NCI-H1417 treated with DMSO at 0.1 percent for 48 hours (cell line): ENCODE measurements at places on chromosomes 12 and 14.

DNA sequence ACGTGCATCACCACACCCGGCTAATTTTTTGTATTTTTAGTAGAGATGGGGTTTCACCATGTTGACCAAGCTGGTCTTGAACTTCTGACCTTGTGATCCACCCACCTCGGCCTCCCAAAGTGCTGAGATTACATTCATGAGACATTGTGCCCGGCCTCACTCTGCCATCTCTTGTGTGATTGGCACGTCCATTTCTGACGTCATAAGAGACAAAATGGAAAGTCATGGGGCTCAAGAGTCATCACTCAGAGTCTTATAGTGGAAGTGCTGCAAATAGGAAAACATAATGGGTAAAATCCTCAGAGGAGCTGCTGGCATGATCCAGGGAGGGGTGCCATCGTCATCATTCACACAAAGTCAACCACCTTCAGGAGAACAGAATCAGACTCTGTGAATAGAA, 54.2 kb upstream of the GPATCH2L start:
- DNase-seq = no peak

DNA sequence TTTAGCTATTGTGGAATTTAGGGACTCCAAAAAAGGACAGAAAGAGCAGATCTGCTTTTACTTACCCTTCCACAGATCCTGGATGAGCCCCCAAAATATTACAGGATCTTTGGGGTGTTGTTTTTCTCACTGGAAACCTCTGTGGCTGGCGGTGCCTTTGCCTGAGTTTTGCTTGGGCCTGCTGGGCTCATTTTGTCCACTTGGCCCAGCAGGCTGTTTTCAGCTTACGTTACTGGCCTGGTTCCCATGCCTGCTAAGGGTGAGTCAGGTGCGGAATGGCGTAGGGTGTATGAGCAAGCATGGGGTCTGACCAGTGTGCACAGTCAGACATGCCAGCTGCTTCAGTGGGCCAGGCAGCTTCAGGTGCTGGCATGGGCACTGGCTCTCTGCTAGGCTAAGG, 45.8 kb downstream of the HSD17B6 start:
- no peak for DNase-seq

DNA sequence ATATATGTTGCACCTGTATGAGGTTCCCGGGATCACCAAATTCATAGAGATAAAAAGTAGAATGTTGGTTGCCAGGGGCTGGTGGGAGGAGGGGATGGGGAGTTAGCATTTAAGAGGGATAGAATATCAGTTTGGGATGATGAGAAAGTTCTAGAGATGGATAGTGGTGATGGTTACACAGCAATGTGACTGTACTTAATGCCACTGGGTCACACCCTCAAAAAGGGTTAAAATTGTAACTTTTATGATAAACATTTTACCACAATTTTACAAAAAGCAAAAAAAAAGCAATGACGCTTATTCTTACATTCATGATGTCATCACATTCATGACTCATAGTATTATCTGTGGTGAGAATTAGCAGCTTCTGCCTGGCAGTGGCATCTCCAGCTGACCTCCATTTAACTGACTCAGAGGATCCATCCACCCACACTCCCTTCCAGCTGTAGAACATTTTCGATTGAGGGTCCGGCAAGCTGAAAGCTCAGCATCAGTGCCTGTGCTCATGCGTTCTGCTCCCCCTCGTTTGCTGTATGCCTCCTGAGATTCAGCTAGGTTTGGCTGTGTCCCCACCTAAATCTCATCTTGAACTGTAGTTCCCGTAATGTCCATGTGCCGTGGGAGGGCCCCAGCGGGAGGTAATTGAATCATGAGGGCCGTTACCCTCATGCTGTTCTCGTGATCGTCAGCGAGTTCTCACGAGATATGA, 64.8 kb upstream of the TMEM260 start:
- no peak for DNase-seq

DNA sequence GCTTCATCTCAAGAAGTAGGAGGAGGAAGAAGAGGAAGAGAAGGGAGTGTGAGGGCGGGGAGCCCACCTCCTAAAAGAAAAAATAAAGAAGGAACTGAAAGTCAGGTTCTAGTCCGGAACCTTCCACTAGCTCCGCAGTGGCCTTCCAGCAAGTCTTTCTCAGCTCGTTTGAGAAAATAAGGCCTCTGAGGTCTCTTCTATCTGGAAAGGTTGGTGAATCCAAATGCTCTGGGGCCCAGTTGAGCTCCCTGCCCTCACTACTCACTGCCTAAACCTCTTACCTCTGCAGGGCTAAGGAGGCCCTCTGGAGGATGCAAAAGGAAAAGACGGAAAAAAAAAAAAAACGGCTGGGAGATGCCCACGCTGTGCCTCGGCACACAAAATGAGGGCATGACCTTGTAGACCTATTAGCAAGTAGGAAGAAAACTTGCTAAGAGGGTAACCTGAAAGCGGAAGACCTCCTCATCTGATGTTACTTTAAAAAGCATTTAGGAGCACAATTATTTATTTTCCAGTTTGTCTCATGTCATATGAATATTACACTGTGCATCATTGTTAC, 35.9 kb downstream of the FBLN5 start:
- DNase-seq = no peak

DNA sequence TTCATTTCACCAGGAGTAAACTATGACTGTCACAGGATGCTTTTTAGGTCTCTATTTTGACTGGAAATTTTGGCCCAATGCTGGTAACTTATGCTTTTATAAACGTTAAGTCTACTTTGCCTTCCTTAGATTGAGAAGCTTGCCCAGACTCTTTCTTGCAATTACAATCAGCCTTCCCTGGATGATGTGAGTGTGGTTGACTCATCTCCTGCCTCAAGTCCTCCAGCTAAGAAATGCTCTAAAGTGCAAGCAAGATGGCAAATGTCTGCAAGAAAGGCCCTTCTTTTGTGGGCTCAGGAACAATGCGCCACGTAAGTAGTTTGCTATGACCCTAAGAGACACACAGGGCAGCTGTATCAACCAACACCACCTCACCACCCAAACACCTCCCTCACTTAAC, 96.9 kb downstream of the SYNE2 start:
- no peak for DNase-seq

DNA sequence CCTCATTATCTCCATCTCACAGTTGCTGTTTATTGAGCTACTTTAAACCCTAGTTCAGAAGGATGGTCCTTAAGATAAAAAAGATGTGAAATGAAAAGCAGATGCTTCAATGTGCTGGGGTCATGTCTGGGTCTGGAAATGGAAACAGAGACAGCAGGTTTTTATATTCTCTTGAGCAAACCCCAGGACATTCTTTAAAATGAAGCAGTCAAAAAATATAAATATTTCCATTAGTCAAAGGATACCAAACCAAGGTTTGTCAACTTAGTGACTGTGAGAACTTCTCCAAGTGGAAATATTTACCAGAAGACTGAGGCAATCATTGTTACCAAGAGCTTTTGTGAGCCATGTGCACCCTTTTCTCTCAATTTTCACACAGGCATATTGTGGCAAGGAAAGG, 102.5 kb upstream of the DIO2 start:
- DNase-seq = no peak

DNA sequence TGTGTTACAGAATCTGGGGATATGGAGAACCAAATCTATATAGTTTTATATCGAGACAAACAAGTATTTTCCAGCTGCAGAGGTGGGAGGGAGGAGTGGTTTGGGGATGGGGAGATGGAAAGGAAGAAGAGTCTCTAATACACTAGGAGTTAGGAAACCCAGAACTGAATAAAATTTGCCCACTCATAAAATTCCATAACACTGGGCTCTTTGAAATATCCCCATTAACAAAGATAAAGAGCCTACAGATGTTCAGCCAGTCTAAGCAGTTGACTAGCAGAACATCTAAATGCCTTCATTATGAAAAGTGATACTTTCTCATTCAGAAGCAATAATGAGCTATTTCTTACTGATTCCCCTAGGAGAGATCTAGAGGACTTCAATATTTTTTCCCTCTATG, 151.7 kb upstream of the GZMB start:
- no peak for DNase-seq

GRCh38 chr12:114711689-114712152, 27.7 kb upstream of the TBX3 start:
- DNase-seq = no peak

- no peak for DNase-seq
Observed at GRCh38 chr12:31965090-31965489, 5.9 kb downstream of the RESF1 start.

DNA sequence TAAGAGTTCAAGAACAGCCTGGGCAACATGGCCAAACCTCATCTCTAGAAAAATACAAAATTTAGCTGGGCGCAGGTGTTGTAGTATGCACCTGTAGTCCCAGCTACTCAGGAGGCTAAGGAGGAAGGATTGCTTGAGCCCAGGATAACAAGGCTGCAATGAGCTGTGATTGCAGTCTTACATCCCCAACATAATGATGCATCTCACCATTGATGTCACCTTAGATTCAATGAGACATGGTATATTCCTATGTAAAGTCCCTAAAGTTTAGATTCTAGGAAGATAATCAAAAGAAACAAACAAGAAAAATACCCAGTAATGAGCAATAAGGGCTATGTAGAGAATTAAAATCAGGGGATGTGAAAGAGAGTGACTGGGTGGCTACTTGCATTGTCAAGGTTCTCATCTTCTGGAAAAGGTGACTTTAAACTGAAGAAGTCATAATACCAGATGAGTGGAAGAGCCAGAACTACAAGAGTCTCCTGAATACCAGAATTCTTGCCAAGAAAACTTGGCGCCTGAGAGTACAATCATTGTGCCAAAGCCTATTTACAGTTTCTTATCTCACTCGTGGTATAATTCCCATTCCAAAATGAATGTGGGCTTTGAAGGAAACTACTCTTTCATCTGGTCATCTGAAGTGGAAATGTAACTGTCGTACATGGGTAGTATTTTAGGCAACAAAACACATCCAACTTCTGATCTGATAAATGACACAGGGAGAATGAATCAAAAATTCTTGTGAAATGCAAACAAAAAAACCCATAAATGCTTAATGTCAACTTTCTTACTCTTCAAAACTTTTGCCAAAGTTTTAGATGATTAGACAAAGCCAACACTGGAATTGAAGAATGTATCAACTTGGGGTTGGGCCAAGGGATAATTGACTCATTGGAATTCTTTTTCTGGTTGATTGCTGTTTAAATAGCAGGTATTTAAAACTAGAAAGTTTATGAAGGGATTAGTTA, 81.1 kb upstream of the ST8SIA1 start:
- no peak for DNase-seq

DNA sequence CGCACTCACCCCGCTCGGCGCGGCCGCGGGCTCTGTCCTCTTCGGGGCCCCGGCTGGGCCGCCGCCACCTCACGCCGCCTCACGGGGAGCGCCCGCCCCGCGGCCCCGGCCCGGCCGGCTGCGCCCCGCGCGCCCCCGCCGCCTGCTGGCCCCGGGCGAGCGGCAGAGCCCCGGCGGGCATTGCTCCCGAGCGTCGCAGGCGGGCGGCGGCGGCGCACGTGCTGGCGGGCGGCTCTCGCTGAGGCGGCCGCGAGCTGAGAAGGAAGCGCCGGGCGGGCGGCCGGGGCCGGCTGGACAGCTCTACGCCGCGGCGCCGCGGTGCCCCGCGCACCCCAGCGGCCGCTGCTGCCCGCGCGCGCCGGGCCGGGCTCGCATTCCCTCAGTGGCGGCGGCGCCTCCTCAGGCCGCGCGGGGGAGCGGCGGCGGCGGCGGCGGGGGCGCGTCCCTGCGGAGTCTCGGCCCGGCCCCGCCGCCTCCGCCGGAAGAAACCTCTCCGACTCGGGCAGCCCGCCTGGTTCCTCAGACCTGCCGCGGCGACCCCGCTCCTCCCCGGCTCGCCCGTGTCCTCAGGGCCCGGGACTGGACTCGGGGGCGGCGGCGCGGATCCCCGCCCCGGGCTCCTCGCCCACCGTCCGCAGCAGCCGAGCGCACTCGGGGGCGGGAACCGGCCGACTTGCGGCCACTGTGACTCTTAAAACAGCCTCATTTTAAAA, at the start of gene PITPNM2:
Gene PITPNM2 (minus strand): TSS at position 347 of the 713 bp plus-strand sequence. CDS start 116,500 bp downstream, outside the sequence.
- no peak for DNase-seq

- no peak for DNase-seq
Observed at GRCh38 chr12:80222261-80222660, 122.9 kb downstream of the OTOGL start.

DNA sequence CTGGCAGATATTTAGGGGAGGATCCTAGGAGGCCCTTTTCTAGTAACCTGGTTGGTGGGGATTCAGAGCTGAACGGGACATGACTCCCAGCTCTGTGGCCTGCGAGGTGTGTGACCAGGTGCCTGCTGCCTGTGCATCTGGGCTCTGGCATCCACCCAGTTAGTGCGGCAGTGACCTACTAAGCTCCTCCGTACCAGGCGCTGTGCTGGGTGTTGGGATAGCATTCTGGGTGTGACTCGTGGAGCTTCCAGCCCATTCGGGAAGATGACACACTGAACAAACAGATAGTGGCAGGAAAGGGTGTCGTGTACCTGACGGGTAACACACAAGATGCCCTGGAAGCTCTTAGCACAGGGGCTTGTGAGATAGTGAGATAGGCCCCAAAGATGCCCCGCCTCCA, 80.9 kb downstream of the ACACB start:
- DNase-seq = no peak

DNA sequence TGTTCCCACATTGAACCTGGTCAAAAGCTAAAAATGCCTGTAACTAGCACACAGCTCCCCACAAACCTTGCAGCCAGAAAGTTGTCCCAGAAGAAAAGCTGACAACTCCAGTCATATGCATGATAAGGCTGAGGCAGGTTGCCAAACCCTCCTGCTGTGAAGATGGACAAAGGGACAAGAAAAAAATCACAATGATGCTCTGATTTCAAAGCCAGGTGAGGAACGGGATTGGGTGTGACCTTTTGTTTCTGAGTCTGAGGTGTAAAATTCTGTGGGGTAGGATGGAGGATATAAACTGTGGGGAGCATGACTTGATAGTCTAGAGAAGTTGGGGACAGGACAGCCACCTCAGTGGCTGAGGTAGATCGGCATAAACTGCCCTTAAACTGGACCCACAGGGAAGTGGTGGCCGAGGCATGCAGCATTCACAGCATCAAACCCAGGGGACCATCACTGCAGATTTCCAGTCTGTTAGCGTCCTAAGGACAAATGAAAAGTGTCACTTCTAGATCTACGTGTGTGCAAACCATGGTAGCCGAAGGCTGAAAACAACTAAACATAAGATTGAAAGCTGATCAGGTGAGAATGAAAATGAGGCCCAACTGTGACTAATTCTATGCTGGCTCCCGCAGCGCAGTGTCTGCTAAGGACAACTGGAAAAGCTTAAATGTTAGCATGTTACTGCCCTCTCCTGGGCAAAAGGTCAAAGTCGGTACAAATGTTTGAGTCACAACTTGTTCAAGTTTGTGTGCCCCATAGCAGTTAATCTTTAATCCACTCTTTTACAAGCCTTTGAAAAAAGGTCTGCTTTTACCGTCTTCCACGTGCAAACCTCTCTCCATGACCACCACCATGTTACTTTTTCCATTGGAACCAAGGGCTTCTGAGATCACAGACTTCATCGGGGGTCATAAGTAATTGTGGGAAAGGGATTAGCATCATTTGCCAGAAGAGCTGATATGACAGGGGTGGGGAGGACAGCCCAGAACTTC, 39.8 kb downstream of the GRIN2B start:
- peak; percentile 77 for DNase-seq

GRCh38 chr14:22606380-22606779, 8.3 kb downstream of the ABHD4 start:
- no peak for DNase-seq

GRCh38 chr12:67364228-67364627, 95.1 kb downstream of the CAND1 start:
- no peak for DNase-seq

- DNase-seq = no peak
Observed at GRCh38 chr12:103482365-103482764, 13.4 kb downstream of the C12orf42 start.

GRCh38 chr12:123153906-123154305, 3.0 kb upstream of the PITPNM2 start:
- no peak for DNase-seq
